ENCODE measurements at places on chromosomes 1 and 21. TPM values are rescaled to one million over a fixed set of nuclear protein-coding genes. Genes with fewer than 3 reads are reported as not detected.

TBX15 gene
- total RNA-seq = 1.4 TPM

VWA5B1 gene
- 0.27 TPM for total RNA-seq

GPR25 gene
- not detected for total RNA-seq

CD84 gene
- total RNA-seq = 5.3 TPM

WNT9A gene
- total RNA-seq = 1.6 TPM

GALE gene
- 18.1 TPM for total RNA-seq

NGF gene
- 0.91 TPM for total RNA-seq

PLCH2 gene
- total RNA-seq = 24.8 TPM

COL24A1 gene
- 3.4 TPM for total RNA-seq

SPATA21 gene
- not detected for total RNA-seq

C4BPA gene
- not detected for total RNA-seq

MRPL9 gene
- total RNA-seq = 64.4 TPM

COL11A1 gene
- total RNA-seq = 9.3 TPM

SPSB1 gene
- total RNA-seq = 13.4 TPM

SUMO3 gene
- total RNA-seq = 88.3 TPM

LPAR3 gene
- total RNA-seq = 2.1 TPM

IL24 gene
- not detected for total RNA-seq

GPR3 gene
- total RNA-seq = 1.4 TPM

OR2L5 gene
- 4.3 TPM for total RNA-seq
